Heart left ventricle (tissue), 16 donors: ENCODE measurements at places on chromosomes 12 and 14.

DNA sequence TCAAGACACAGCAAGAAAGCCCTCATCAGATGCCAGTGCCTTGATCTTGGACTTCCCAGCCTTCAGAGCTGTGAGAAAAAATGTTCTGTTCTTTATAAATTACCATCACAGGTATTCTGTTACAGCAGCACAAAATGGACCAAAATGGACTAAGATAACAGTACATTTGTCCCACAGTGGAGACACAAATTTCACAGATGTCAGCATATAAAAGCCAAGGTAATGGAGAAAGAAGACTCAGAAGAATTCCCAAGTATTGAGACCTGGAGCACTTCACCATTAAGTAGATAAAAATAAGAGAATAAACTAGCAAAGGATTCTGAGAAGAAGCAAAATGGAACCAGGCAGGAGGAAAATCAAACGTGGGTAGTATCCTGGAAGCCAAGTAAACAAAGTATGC, 131.0 kb downstream of the NOVA1 start:
- DNase-seq, result no peak

DNA sequence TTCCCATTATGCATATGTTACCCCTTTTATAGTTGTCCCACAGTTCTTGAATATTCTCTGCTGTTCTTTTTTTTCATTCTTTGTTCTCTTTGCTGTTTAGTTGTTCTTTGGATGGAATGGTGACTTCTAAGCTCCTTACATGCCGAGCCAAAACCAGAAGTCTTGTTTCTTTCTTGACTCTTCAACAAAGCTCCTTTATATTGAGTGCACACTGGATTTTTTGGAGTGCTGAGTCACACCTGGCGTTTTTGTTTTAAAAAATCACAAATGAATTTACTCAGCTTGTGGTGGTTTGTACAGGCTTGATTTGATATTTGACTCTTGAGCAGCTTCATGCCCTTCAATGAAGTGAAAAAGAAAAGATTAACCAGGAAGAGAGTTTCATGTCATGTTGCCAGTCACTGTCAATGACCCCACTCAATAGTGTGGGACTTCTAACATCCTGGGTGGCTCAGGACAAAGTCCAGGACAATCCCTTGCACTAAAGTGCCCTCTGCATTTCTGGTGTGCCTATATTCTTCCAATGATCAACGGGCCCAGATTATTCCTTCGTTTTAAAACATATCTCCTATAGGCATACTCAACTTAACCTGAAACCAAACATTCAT, 112.4 kb upstream of the SLC38A4 start:
- DNase-seq, result no peak

DNA sequence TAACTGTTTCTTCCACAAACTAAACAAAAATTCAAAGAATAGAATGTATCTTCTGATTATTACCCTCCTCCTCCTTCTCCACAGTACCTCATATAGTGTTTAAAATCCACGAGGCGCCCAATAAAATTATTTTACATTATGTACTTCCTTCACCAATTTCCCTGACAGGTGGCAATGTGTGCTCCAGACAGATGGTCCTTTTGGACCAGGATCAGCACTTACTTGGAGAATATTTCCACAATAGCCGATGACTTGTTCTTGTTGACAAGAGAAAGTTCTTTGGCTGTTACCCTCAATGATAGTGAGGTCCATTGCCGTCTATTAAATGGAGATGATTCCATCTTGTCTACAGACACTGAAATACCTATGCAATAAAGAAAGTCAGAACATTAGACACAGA, 34.9 kb downstream of the LIMA1 start:
- no peak for DNase-seq

DNA sequence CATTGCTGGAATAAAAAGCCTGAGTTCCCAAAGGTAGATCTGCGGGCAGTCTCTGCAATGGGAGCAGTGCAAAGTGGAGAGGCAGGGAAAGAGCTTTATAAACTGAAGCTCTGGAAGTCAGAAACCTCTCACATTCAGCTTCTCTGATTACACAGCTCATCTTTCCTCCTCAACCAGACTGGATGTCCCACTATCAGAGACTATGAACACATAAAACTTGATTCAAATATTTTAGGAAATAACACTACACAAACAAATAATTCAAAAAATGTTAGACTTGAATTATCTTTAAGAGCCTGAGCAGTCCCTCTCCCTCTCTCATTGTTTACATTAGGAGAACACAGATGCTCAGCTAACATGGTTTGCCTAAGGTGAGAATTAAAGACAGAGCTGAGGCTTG, 72.9 kb downstream of the DENND5B start:
- DNase-seq, result no peak

GRCh38 chr12:54046809-54047159, 6.9 kb upstream of the HOXC4 start:
- DNase-seq, result no peak

DNA sequence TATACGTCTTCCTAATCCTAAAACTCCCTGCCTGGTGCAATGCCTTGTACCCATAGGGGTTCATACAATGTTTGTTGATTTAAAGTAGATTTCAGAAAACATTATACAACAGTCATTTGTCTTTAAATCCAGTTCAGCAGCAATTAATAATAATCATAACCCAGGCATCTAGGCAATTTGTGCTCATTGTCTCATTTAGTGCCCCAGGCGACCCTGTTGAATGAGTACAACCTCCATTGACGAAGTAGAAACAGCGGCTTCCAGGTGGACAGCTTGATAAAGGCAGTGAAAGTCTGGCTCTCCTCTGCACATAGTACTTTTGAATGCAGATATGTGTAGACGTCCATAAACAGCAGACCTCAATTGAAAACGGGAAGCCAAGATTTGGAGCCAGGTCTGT, 82.9 kb upstream of the CPM start:
- DNase-seq, result no peak

DNA sequence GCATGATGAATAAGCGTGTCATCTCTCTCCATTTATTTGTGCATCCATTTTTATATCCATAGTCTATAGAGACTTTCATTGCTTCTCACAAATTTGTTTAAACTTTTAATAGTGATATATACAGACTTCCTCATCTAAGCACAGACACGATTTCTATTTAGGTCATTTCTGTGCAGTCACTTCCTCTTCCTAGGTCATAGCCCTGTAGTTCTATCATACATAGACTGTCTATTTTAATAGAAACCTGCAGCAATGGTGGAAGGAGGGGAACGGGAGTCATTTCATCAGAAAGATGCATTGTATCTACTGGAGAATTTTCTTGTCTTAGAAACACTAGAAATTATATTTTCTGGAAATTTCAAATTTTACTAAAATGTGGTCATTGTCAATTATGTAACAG, 133.4 kb upstream of the FGD4 start:
- no peak for DNase-seq

DNA sequence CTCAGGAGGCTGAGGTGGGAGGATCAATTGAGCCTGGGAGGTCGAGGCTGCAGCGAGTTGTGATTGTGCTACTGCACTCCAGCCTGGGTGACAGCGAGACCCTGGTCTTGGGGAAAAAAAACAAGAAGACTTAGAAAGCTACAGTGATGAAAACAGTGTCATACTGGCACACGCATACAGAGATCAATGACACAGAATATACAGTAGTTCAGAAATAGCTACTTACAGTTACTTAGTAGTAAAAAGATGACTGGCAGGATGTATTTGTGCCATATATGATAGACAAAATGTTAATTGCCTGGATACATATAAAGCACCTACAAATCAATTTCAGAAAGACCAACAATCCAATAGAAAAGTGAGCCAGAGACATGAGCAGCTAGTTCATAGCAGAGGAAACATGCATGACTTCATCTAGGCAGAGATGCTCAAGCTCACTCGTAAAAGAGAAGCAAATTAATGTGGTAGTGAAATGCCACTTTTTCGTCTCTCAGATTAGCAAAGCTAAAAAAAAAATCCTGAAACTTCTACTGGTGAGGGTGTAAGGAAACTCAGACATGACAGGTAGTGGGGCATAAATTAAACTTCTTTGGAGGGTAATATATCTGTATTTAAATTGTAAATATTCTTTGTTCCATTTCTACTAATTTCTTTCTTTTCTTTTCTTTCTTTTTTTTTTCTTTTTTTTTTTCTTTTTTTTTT, 2.5 kb upstream of the ALDH2 start:
- peak; percentile 2 for DNase-seq
